ENCODE measurements at places on chromosomes 1 and 21.
A peak's percentile ranks its signal among the peaks of the same experiment; 100 is the strongest.

DNA sequence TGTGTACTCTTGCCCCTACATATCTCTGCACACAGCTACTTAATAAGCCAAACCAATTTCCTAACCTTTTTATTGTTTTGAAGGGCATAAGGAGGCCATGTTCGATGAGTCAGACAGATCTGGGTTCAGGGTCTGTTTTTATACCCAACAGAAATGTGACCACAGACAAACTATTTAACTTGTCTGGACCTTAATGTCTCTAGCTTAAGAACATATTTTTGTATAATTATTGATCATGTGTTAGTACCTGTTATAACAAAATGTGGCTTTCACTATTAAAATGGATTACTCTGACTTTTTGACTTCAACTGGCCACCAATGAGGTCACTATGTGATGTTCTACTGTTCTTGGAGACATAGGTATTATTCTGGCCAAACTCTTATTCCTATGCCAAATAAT lies 507.8 kb upstream of the USP24 start:
- no peak for DNase-seq

DNA sequence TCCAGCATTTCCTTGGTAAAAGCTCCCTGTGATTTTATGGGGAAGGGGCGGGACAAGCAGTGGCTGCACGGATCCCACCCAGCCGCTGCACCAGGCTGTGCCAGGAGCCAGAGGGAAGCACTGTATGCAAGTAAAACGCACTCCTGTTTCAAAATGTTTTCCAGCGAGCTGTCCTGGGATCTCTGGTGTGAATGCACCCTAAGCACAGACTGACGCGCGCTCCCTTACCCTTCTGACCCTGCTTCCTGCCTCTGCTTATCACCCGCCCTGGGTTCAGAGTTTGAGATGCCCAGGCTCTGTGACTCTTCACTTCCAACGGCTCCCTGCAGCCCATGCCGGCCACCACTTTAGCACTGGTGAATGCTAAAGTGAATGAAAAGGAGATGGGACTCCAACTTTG lies 131.2 kb downstream of the RHOU start:
- no peak for DNase-seq

DNA sequence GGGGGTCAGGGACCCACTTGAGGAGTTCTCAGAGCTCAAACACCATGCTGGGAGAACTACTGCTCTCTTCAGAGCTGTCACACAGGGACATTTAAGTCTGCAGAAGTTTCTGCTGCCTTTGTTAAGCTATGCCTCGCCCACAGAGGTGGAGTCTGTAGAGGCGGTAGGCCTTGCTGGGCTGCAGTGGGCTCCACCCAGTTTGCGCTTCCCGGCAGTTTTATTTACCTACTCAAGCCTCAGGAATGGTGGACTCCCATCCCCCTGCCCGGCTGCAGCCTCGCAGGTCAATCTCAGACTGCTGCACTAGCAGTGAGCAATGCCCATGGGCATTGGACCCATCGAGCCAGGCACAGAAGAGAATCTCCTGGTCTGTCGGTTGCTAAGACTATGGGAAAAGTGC lies 706.4 kb downstream of the LRRIQ3 start:
- DNase-seq: no peak

GRCh38 chr1:94753171-94753972 lies 66.8 kb upstream of the SLC44A3 start:
- no peak for DNase-seq

- DNase-seq: no peak
Measured at GRCh38 chr1:171280599-171280998, 32.3 kb downstream of the FMO1 start.

- DNase-seq: no peak
Measured at GRCh38 chr1:40936931-40937339, 42.6 kb upstream of the CTPS1 start.

DNA sequence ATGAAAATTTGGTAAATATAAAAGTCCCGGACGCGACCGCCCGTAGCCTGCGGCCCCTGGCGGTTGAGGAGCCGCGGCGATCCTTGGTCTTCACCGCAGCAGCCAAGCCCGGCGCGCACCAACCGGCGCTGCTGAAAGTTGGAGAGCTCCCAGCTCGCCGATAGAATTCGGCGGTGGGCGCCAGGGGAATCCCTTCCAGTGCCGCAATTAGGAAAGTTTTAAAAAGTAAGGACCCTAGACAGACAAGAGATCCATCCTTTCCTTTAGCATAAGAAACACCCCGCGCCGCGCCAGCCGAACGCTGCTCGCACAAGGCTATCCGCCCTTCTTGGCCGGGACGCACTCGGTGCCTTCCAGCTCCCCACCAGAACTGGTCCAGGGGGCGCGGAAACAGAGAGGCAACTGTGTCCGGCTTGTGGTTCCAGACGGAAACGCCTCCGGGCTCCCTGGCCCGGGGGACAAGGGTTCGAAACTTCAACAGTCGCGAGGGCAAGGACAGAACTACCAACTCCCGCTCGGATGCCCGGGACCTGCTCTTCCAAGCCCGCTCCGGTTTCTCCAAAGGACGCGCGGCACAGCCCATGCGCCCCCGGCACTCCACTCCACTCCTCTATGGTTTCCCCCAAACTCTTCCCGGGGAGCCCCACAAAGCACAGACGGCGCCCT lies 1.7 kb downstream of the FAM78B start:
- no peak for DNase-seq

DNA sequence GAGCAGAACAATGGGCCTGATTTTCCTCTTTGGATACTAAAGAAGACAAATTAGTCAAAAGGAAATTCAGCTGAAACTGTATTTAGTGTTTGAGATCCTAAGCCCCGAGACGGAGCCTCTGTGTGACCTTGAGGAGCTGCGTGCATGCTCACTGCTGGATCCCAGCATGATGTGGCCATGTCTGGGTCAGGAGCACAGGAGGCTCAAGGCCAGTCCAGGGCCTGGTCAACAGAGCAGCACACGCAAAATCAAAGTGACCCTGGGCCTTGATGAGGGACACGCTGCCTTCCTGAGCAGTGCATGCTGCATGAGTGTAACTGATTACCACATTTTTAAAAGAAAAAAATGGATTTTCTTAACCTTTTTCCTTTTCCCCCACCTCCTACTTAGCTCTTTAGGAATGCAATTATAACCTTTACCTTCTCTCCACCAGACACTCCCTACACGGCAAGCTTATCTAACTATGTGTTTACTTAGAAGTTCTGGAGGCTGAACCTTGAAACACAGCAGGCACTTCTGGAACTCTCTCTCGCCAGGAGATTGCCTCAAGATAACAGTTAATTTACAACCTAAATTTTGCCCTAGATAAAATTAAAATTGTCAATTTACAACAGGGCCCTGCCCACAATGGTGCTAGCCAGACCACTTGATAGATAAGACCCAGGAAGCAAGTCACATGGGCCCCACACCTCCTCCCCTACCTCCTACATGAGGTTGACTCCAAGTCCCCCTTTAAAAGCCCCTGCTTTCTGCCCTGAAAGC lies 144.6 kb downstream of the LRIG2 start:
- no peak for DNase-seq

DNA sequence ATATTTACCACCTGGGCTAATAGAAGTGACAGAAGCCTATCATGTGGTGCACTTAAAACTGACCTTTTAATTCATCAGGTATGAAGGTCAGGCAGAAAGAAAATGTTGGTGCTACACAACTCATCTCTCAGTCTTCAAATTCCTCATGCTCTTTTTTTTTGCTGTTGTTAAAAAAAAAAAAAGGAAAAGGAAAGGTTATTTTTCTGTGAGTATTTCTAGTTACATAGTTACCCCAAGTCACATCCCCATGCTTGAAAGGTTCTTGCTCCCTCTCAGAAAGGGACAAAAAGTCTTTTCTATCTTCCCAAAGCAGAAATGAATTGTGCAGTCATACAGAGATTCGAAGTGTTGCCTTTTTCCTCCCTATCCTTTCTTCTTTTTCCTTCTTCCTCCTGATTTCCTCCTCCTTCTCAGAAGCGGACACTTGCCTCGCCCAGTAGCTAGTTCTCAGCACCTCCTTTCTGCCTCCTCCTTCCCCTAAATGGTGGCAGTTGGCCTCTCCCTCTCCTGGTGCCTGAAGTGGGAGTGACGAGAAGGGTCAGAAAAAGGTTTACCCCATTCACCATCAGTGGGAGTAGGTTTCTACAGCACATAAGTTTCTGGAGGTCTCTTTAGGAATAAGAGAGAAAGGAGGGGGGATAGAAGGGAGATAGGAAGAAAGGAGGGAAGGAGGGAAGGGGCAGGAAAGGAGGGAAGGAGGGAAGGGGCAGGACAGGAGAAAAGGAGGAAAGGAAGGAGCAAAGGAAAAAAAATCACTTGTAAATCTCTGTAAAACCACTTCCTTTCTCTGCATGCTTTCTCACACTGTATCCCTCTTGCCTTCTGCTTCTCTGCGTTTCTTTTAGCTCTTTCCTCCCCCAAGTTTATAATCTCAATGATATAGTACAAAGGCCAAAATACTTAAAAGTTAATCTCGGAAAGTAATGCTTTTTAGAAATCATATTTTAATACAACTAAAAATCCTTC lies 20.4 kb upstream of the C1orf105 start:
- DNase-seq: no peak

GRCh38 chr1:242005866-242006535 lies 7.1 kb upstream of the MAP1LC3C start:
- DNase-seq: no peak

- DNase-seq: no peak
Measured at GRCh38 chr1:164477343-164477742, 81.6 kb upstream of the PBX1 start.

DNA sequence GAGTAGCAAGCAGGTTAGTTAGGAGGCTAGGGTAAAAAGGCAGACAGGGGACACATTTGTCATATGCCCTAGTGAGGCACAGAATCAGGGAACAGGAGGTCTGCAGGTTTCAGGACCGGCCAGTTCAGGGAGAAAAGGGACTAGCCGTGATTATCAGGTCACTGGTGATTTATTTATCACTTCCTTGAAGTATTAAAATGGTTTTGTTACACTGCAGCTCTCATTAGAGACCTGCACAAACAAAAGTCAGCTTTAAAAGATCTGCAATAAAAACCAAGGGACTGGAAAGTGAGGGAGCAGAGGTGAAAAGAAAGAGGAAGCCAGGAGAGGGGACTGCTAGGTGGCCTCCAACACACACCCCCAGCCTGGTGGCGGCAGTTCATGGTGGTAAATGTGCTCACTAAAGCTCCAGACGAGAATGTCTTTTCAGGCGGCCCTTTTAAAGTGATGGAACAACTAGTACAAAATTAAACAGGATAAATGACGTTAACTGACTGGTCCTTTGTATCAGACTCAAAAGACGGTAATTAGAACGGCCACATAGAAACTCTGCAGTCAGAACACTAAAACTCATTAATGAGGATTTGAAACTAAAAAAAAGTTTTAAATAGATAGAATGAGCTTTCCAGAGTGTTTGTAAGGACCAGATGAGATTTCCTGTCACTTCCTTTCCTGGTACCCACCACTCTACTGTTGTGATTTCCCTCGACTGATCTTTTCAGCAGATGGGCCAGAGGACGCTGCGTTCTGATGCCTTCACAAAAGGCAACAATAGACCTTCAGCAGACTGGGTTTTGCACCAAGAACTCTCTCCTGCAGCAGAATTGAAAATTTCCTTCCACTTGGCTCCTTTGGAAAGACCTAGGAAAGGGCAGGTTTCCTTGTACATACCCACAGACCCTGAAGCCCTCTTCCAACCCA lies 136.8 kb downstream of the NTPCR start:
- no peak for DNase-seq

GRCh38 chr21:28900481-28900880 lies 92.2 kb downstream of the LTN1 start:
- DNase-seq: no peak

GRCh38 chr21:35195232-35195631 lies 146.1 kb upstream of the RUNX1 start:
- no peak for DNase-seq

DNA sequence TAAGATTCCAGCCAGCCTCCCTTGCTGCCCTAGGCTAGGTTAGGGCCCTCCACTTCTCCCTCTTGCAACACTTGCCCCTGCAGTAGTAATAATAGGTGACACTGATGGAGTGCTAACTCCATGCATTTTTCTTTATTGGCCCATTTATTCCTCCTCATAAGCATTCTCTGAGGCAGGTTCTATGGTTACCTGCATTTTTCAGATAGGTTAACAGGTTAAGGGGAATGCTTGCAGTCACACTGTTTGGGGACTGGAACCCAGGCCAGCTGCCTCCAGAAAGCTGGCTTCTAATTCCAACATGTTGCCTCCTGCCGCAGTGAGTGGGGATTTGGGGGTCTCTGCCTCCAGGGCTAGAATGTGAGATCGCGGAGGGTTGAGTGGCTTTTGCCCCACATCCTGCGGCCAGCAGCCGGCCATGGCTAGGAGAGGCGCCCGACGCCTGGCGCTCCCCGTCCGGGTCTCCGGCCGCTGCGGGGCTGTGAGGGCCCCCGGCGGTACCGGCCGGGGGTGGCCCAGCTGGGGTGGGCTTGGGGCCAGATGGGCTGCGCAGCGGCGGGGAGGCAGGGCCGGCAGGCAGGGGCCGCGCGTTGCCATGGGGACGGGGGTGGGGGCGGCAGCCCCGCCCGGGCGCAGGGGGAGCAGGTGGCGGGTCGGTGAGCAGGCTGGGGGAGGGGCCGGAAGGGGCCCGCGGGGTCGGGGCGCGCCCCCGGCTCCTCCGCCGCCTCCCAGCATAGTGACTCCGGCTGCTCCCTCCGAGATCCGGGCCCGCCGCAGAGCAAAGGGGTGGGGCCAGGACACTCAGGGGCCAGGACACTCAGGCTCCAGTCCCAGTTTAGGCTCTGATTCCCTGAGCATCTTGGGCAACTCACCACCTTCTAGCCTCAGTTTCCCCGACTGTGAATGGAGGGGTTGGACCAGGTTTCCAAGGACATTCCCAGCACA lies 68.4 kb upstream of the SSBP3 start:
- peak; percentile 67 for DNase-seq

DNA sequence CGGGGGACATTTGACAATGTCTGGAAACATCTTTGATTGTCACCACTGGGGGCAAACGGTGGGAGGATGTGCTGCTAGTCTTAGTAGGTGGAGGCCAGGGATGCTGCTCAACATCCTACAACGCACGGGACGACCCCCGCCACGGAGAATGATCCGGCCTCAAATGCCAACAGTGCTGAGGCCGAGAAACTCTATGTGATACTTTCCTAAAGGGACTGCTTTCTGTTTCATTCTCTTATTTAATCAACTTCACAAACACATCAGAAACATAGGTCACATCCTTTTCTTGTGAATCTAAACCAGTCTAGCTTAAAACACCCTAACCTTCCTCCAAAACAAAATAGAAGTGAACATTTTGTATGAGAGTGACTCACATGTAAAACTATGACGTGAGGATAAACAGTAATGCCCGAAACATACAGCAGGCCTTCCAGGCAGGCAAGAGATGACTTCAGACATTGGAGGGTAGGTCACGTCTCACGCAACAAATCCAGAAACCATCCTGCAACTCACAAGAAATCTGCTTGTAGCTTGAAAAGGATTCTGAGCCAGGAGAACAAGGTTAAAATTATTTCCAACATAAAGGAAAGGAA lies 37.2 kb upstream of the ETS2 start:
- peak; percentile 49 for DNase-seq

GRCh38 chr1:169300854-169301253 lies 66.7 kb downstream of the NME7 start:
- DNase-seq: no peak

GRCh38 chr1:33294071-33295010 lies 26.6 kb downstream of the A3GALT2 start:
- DNase-seq: no peak

GRCh38 chr21:33089395-33090119 lies 19.6 kb downstream of the OLIG1 start:
- no peak for DNase-seq

GRCh38 chr21:45748593-45748992 lies 105.1 kb downstream of the PCBP3 start:
- DNase-seq: no peak

Measured in CD4-positive, alpha-beta T cell treated with Interleukin-6 for 4 hours (primary cell).